ENCODE measurements at places on chromosomes 2 and 18. TPM values are rescaled to one million over a fixed set of nuclear protein-coding genes. Genes with fewer than 3 reads are reported as not detected.

COL4A4 gene
- 2.7 TPM for total RNA-seq

ZC3H8 gene
- total RNA-seq: 1.9 TPM

TTN gene
- total RNA-seq: 1.7 TPM

EN1 gene
- total RNA-seq: under 0.01 TPM

CTAGE1 gene
- total RNA-seq: not detected

PREPL gene
- 64.0 TPM for total RNA-seq

PPP1R1C gene
- 2.2 TPM for total RNA-seq

RBBP8 gene
- 37.2 TPM for total RNA-seq

NT5DC4 gene
- total RNA-seq: 0.11 TPM

MAP3K19 gene
- total RNA-seq: not detected

FAM124B gene
- 0.22 TPM for total RNA-seq

Measured in uterine smooth muscle cell (primary cell).